Neural crest cell (in vitro differentiated cells): ENCODE measurements at places on chromosomes 5 and 9. TPM values are rescaled to one million over a fixed set of nuclear protein-coding genes. Genes with fewer than 3 reads are reported as not detected.

GRCh38 chr5:179115845-179116524, 55.8 kb downstream of the ZNF354C start:
- H3K36me3 ChIP-seq: peaks cover 5% of the 10 kb centered on the region
- H3K27me3 ChIP-seq: peaks cover 9% of the 10 kb centered on the region
- no peak overlapping the region for H3K27ac ChIP-seq
- no peak overlapping the region for H3K4me3 ChIP-seq

- DNase-seq: no peak
- peaks cover 94% of the 10 kb centered on the region for H3K27me3 ChIP-seq
- no peaks in the 10 kb centered on the region for H3K36me3 ChIP-seq
- peak overlapping the region; percentile 18 for H3K4me3 ChIP-seq
- no peak overlapping the region for H3K27ac ChIP-seq
These were observed 597.9 kb upstream of the SGCD start for GRCh38 chr5:155728857-155729683.

DNA sequence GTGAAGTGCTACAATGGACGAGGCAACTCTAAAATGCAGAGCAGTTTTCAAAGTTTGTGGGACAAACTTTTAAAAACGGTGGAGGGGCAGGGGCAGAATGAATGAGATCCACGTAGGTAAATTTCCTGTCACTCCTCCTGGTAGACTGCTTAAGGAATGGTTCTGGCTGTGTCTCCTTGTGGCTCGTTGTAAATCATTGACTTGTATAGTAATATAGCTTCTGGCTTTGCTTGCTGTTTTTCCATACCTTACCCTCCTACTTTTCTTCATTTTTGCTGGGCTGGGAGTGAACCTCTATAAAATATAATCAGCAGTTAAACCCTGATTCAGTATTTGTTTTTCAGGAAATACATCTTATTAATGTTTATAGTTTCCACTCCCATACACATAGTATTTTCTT, 235.7 kb downstream of the TUSC1 start:
- no peak for DNase-seq
- no peak overlapping the region for H3K4me3 ChIP-seq
- no peaks in the 10 kb centered on the region for H3K4me1 ChIP-seq
- no peak overlapping the region for H3K27ac ChIP-seq
- no peaks in the 10 kb centered on the region for H3K27me3 ChIP-seq
- H3K36me3 ChIP-seq: no peaks in the 10 kb centered on the region

DNA sequence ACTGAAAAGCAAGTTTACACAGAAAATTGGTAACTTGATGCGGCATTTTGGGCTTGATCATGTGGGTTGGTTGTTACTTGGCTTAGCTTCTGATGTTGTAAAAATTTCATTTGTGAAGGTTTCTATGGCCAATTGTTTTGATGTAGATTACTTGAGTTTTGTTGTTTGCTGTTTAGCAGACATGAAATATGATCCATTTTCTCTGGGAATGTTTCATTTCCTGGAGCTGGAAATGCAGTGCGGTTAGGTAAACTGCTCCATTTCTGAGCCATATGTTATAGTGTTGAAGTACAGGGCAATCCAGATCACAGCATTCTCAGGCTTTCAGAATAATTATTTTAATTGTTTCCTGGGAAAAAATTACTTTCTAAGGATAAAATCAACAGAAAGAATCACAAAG, 396.9 kb downstream of the ENC1 start:
- no peak for DNase-seq
- no peaks in the 10 kb centered on the region for H3K27me3 ChIP-seq
- peaks cover 8% of the 10 kb centered on the region for H3K4me1 ChIP-seq
- H3K4me3 ChIP-seq: no peak overlapping the region
- no peak overlapping the region for H3K27ac ChIP-seq
- H3K36me3 ChIP-seq: no peaks in the 10 kb centered on the region

DNA sequence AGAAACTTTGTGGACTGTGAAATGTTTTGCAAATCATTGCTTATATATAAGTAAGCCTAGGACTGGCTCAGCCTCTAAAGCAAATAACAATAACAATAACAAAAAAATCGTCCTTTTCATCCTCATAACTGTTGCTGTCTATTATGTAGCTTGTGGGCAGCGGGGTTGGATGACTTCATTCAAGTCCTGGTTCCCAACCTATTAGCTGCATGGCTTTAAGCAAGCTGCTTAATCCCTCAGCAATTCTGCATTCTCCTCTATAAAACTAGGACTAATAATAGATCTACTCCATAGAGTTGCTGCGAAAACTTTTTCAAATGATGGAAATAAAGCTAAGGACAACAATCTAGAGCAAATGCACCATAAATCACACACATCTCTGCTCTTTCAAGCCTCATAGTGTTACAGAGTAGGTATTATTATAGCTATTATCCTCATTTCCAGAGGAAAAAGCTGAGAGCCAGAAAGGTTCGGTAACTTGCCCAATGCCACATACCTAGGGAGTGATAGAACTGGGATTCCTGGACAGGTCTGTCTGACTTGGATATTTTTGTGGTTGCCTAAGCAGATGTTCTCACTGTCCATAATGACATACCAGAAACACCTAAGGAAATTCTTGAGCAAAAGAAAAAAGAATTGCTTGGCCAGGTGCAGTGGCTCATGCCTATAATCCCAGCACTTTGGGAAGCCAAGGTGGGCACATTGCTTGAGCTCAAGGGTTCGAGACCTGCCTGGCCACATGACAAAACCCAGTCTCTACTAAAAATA, 98.8 kb upstream of the ADRA1B start:
- no peaks in the 10 kb centered on the region for H3K27me3 ChIP-seq
- no peaks in the 10 kb centered on the region for H3K4me1 ChIP-seq
- DNase-seq: no peak
- no peak overlapping the region for H3K4me3 ChIP-seq
- no peak overlapping the region for H3K27ac ChIP-seq

DNA sequence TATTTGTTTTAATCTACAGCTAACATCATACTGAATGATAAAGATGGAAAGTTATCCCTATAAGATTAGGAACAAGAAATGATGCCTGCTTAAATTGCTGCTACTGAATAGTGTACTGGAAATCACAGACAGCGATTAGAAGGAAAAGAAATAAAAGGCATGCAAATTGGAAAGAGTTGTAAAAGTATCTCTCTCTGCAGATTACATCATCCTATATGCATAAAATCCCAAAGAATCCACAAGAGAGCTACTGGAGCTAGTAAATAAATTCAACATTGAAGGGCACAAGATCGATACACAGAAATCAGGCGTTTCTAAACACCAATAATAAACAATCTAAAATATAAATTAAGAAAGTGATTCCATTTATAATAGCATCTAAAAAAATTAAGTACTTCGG, 75.3 kb upstream of the SIMC1 start:
- H3K27me3 ChIP-seq: peaks cover 30% of the 10 kb centered on the region
- no peak overlapping the region for H3K4me3 ChIP-seq
- no peak overlapping the region for H3K27ac ChIP-seq

- no peak overlapping the region for H3K4me3 ChIP-seq
- no peaks in the 10 kb centered on the region for H3K4me1 ChIP-seq
- no peak for DNase-seq
- no peaks in the 10 kb centered on the region for H3K27me3 ChIP-seq
- H3K36me3 ChIP-seq: peaks cover 3% of the 10 kb centered on the region
These were observed 120.6 kb downstream of the HMHB1 start for GRCh38 chr5:143932584-143932983.

GRCh38 chr5:136043968-136044610, 15.3 kb downstream of the TGFBI start:
- H3K36me3 ChIP-seq: no peaks in the 10 kb centered on the region
- DNase-seq: no peak
- H3K27ac ChIP-seq: peak overlapping the region; percentile 67
- peaks cover 10% of the 10 kb centered on the region for H3K4me1 ChIP-seq
- no peaks in the 10 kb centered on the region for H3K27me3 ChIP-seq

GRCh38 chr9:91884696-91885687, 65.0 kb downstream of the ROR2 start:
- peak; percentile 44 for DNase-seq
- peaks cover 5% of the 10 kb centered on the region for H3K27me3 ChIP-seq
- peak overlapping the region; percentile 70 for H3K4me3 ChIP-seq
- peaks cover 73% of the 10 kb centered on the region for H3K4me1 ChIP-seq

- peaks cover 3% of the 10 kb centered on the region for H3K36me3 ChIP-seq
- H3K27me3 ChIP-seq: no peaks in the 10 kb centered on the region
- DNase-seq: peak; percentile 25
- peaks cover 32% of the 10 kb centered on the region for H3K4me1 ChIP-seq
- no peak overlapping the region for H3K27ac ChIP-seq
- H3K4me3 ChIP-seq: no peak overlapping the region
These were observed 66.9 kb downstream of the DCP2 start for GRCh38 chr5:113043491-113043931.

DNA sequence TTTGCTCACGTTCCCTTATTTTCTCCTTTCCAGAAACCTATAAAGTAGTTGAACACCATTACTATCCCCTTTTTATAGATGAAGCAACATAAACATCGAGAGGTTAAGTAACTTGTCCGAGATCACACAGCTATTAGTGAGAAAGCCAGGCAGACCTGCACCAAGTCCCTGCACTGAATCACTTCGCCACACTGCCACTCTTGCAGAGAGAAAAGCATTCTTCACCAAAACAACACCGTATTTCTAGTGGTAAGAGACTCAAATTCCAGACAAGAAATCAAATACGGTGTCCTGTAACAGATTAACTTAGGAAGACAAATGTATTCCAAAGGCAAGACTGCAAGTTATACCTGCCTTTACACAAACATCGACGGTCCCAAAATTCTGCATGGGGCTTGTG, 82.0 kb upstream of the DMRT1 start:
- peaks cover 9% of the 10 kb centered on the region for H3K4me1 ChIP-seq
- no peak for DNase-seq
- no peaks in the 10 kb centered on the region for H3K36me3 ChIP-seq
- H3K4me3 ChIP-seq: no peak overlapping the region
- H3K27ac ChIP-seq: no peak overlapping the region
- no peaks in the 10 kb centered on the region for H3K27me3 ChIP-seq

DNA sequence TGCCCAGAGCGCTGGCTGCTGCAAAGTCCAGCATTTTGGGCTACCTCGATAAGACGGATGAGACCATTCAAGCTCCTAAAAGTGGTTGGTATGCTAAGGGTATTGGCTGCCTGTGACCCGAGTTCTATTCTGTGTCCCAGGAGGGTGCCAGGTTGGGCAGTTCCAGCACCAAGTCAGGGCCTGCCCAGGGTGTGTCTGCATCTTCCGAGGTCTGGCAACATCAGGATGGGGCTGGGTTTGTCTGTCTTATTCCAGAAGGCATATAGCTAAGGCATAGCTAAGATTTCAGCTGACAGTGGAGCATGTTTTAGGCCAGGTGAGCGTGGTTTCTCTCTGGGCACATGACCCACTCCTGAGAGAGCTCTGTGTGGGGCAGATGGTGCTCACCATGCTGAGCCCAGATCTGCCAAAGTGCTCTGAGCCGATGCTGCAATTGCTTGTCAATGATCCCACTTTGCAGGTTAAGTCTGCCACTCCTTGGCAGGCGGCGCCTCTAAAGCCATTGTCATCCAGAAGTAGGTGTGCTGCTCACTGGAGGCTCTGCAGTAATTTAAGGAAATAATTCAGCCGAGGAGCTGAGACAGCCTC, 7.8 kb downstream of the SLC9A3 start:
- DNase-seq: no peak
- H3K36me3 ChIP-seq: no peaks in the 10 kb centered on the region
- H3K27ac ChIP-seq: no peak overlapping the region
- peaks cover 50% of the 10 kb centered on the region for H3K27me3 ChIP-seq

DNA sequence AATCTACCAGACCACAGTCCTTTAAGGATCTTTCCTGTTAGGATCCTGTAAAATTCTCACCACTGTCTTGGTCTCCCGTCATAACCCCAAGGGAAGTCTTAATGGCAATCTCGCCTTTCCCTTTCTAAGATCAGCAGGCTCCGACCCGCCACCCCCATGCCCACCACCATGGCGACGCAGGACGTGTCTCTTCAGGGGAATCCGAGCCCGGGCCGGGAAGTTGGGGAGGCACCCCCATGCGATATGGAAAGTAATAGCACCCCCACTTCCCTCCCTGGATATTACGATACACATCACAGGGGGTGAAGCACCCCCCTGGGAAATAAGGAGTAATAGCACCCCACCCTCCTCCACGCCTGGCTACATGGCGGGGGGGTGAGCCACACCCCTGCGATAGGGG, 8.3 kb upstream of the STK32A start:
- no peak overlapping the region for H3K27ac ChIP-seq
- peaks cover 26% of the 10 kb centered on the region for H3K27me3 ChIP-seq
- H3K4me3 ChIP-seq: no peak overlapping the region
- no peaks in the 10 kb centered on the region for H3K36me3 ChIP-seq

DNA sequence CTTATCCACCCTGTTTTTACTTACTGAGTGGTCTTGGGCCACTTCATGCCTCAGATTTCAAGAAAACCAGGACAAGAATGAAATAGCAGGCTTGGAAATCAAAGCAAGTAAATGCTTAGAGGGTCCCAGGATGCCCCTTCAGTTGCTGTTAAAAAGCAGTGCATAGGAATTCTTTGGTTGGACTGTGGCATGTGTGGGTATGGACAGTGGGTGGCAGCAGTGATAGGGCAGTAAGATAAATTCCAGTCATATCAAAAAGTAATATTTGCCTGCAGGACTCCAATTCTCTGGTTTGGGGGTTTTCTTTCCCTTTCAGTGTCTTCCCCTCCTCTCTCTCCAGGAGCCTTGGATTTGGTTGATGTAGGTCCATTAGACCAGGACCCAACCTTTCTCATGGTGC, 306.7 kb upstream of the CLINT1 start:
- H3K4me3 ChIP-seq: no peak overlapping the region
- peaks cover 11% of the 10 kb centered on the region for H3K4me1 ChIP-seq
- H3K27ac ChIP-seq: no peak overlapping the region
- no peaks in the 10 kb centered on the region for H3K27me3 ChIP-seq

GRCh38 chr5:157874861-157875260, 15.9 kb upstream of the CLINT1 start:
- no peak overlapping the region for H3K27ac ChIP-seq
- H3K4me1 ChIP-seq: no peaks in the 10 kb centered on the region
- H3K36me3 ChIP-seq: no peaks in the 10 kb centered on the region
- no peak for DNase-seq
- peaks cover 7% of the 10 kb centered on the region for H3K27me3 ChIP-seq

DNA sequence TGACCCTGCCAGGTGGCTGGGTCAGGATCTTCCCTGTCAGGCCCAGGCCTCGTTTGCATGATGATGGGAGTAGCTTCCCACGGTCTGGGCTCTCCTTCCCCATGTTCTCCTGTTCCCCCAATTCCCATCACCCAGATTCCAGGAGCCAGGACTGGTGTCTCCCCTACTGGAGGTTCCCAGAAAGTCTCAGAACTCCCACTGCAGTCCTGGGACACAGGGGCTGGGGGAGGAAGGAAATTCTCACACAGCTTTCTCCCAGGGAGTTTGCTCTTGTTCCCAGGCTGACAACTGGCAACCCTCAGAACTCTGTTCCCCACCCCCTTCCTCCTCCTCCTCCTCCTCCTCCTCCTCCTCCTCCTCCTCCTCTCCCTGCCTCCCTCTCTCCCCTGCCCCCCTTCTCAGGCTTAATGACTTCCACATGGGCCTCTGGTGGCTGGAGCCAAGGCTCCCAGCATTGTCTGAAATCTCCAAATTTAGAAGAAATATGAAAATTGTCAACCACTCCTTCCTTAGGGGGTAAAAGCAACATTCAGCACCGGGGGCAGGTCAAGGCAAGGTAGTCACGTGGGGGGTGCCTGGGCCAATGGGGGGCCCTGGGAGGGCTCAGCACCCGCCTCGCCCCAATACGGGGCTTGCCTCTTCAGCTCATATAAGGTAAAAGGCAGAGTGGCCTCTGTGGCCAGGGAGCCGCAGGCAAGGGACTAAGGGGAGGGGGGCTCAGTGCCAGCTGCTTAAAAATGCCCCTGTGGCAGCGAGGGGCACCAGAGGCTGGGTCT, 27.3 kb upstream of the IL17B start:
- no peak for DNase-seq
- peaks cover 36% of the 10 kb centered on the region for H3K4me1 ChIP-seq
- peak overlapping the region; percentile 57 for H3K27ac ChIP-seq
- no peak overlapping the region for H3K4me3 ChIP-seq
- no peaks in the 10 kb centered on the region for H3K36me3 ChIP-seq

The PAEP gene
- total RNA-seq: not detected in 2 replicates

The SLC6A3 gene
- 0.16 and 0.27 TPM in 2 replicates for total RNA-seq

The SPINK4 gene
- total RNA-seq: not detected in 2 replicates

The OR1J1 gene
- not detected in 2 replicates for total RNA-seq
